ENCODE measurements at places on chromosomes 7 and 10.

DNA sequence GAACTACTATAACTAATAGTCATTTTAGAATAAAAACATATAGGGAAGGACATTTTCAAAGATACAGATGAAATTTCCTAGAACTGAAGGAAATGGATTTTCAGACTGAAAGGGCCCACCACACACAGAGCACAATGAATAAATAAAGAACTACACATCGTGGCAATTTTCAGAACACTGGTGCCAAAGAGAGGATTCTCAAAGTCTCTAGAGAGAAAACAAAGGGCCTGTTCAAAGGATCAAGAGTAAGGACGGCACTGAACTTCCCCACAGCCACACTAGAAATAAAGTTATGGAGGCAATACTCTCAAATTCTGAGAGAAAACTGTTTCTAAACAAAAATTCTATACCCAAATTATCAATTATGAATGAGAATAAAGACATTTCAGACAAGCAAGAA is 21.9 kb downstream of the NAPEPLD start:
- DNase-seq: no peak

DNA sequence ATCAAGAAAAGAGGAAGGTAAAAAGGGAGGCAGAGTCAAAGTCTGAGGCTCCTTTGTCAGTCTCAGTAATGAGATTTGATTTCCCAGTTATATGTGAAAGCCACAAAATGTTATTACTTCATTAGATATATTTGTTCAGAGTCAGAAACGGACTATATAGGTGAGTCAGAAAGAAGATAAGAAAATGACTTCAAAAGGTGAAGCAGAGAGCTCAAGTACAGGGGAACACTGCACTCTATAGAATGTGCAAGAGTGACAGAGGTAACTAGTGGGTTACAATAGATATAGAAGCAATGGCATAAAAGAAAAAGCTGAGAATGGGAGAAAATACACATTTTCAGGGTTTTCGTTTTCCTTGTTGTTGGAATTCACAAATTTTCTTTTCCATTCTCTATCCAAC is 43.3 kb downstream of the DGKB start:
- DNase-seq: no peak

GRCh38 chr7:83921941-83922607 is 272.5 kb downstream of the SEMA3A start:
- no peak for DNase-seq

GRCh38 chr7:17093461-17093860 is 205.0 kb upstream of the AHR start:
- DNase-seq: no peak

GRCh38 chr10:43816351-43817321 is 168.0 kb upstream of the ZNF32 start:
- no peak for DNase-seq

DNA sequence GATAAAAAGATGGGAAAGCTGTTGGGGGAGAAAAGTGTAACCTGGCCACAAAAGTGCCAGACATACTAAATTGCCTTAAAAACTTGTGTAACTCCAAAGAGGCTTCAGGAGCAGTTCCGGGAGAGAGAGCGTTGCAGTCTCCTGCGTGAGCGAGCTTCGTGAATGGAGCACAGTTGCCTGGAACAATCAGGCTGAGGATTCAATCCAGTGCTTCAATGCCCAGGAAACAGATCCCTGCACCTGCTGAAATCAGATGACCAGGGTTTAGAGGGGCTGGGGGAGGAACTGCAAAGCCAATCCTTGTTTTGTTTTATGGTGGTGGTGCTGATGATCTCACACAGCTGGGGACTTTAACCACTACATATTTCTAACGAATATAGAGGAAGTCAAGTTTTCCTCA is 398.3 kb downstream of the DPP6 start:
- no peak for DNase-seq

GRCh38 chr10:71302874-71303568 is 16.0 kb upstream of the SLC29A3 start:
- no peak for DNase-seq

GRCh38 chr10:73872190-73872710 is 2.1 kb downstream of the CAMK2G start:
- DNase-seq: no peak

DNA sequence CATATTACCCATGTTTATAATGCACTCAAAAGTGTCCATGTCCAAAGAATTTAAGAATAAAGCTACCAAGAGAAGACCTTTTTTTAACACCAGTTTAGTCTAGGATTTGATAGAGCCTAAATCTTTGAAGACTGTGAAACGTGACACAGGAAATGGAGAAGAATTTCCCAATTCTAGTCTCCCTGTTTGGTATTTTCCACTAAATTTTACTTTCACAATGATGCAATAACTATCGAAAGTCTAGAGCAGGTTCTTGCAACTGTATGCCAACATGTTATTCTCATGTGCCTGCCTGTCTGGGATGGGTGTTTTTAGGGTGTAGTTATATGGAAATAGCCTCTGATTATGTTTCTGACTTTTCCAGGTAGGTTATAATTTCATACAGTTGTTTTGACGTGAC is 6.9 kb upstream of the MXI1 start:
- DNase-seq: no peak

GRCh38 chr10:34792881-34793280 is 22.2 kb downstream of the PARD3 start:
- no peak for DNase-seq

GRCh38 chr10:111117528-111118277 is 40.9 kb downstream of the ADRA2A start:
- no peak for DNase-seq

- no peak for DNase-seq
Observed at GRCh38 chr10:44865289-44865671, 45.9 kb upstream of the TMEM72 start.

DNA sequence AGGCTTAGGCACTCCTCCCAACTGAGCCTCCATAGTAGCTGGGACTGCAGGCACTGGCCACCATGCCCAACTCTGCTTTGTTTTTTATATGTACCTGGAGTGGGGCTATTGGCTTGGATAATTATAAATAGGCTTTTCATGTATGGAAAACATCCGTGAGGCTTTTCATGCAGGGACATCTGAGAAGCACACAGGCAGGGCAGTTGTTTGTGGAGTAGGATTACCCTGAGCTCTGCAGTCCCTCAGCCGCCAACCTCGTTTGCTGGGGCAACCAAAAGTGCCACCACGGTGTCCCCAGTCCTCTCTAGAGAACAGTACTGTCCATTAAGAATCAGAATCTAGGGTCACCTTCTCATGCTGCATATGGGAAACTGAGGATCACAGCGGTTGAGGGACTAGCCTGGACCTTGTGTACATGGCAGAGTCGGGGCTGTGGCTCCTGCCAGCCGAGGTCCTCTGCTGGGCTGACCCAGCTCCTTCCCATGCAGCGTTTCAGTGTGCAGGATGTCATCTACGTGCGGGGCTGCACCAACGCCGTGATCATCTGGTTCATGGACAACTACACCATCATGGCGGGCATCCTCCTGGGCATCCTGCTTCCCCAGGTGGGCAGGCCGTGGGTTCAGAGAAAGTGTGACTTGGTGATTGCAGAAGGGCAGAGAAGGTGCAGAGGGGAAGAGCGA is 54.5 kb downstream of the TSPAN15 start:
- DNase-seq: no peak

DNA sequence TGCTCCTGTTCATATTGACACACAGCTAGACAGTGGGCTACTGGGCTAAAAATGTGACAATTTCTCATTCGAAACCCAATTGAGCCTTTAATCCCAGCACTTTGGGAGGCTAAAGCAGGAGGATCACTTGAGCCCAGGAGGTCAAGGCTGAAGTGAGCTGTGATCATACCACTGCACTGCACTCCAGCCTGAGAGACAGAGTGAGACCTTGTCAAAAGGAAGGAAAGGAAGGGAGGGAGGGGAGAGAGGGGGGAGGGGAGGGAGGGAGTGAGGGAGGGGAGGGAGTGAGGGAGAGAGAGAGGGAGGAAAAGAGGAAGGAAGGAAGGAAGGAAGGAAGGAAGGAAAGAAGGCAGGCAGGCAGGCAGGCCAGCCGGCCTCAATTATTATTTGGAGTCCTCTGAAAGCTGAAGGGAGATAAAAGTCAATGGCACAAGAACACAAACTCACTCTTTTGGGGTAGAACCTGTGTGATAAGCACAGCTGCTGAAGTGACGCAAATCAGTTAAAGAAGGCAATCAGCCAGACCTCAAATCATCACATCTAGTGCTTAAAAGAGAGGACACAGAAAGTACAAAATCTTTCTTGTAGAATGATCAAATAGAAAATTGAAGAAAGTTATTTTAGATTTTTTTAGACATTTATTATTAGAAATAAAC is 98.1 kb downstream of the CCDC71L start:
- DNase-seq: no peak

DNA sequence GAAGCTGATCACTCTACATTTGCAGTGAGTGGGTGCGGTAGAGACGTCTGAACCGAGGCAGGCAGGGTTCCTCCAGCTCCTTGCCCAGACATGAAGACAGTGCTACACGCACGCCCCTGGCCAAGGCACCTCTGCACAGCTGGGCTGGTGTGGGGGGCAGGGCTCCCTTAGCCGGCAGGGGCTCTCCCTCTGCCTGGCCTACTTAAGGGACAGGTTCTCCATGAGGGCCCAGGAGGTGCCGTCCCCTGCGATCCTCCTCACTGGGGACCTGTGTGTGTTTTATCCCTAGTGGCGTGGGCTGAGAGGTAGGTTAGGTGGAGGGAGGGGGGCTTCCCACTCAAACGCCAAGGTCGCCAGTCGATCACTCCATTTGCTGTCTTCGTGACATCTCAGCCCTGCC is 35.3 kb downstream of the IL15RA start:
- no peak for DNase-seq

- DNase-seq: no peak
Observed at GRCh38 chr7:25360451-25360850, 132.2 kb upstream of the NPVF start.

DNA sequence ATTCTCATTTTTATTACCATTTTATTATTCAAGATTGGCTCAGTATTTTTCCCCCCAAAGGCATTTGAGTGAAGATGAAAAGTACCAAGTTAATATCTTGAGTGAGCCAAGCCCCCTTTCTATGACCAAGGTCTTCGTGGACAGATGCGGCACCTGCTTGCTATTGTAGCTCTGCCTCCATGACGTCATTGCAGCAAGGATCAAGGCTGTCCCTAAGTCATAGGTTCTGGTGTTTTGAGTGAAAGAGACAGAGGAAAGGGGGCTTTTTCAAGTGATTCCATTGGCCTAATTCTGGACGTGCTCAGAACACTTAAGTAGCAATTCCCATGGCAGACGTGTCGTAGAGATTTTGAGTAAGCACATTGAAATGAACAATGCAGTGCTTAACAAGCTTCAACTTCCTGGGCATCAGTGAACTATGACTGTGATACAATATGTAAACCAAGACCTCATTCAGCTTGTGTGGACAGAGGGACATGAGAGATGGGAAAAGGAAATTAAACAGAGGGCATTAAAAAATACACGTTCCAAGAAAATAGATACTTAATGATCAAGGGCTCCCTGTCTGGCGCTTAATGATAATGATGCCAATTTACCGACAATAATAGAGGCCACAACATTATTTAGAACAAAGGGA is 248.7 kb upstream of the NPVF start:
- no peak for DNase-seq

DNA sequence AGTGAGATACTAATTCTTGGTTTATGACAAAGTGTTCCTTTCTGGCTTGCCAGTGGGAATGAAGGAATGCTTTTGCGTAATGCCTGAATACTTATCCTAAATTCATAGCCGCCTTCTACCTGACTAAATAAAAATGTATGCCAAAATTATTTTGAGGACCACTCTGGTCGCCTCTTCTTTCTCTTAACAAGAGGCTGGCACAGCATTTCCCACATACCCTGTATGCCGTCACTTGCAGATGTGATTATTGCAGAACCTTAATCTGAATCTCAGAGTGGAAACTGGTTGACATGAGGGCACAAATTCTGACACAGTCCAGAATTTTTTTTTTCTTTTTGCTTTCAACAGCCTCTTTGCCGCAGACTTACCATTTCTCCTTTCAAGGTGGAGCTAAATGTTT is 124.6 kb upstream of the GLCCI1 start:
- no peak for DNase-seq

GRCh38 chr10:78516236-78516635 is 482.6 kb downstream of the RPS24 start:
- DNase-seq: no peak

- DNase-seq: no peak
Observed at GRCh38 chr10:79119306-79119705, 50.5 kb downstream of the ZMIZ1 start.

- no peak for DNase-seq
Observed at GRCh38 chr7:122869260-122869659, 17.0 kb downstream of the CADPS2 start.

- no peak for DNase-seq
Observed at GRCh38 chr7:64300641-64301405, 12.9 kb upstream of the ZNF736 start.

DNA sequence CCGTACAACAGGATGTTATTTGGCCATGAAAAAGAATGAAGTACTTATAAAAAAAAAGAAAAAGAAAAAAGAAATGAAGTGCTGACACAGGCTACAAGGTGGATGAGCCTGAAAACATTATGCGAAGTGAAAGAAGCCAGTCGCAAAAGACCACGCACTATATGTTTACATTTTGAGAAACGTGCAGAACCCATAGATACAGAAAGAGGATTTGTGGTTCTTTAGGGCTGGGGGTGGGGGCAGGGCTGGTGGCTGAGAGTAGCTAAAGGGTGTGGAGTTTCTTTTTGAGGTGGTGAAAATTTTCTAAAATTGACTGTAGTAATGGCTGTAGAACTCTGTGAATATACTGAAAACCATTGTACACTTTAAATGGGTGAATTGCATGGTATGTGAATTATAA is 86.0 kb upstream of the FAM20C start:
- no peak for DNase-seq

GRCh38 chr7:46480619-46481018 is 559.5 kb upstream of the IGFBP3 start:
- no peak for DNase-seq

- no peak for DNase-seq
Observed at GRCh38 chr7:131848033-131848432, 291.6 kb upstream of the PODXL start.

GRCh38 chr10:76632767-76633051 is 1004.9 kb downstream of the KCNMA1 start:
- DNase-seq: no peak

GRCh38 chr10:6516929-6517284 is 63.2 kb downstream of the PRKCQ start:
- DNase-seq: no peak

Measured in cortex of kidney (tissue), 1 donor.